ENCODE measurements at places on chromosomes 2 and 18.

- no peak for DNase-seq
Observed at GRCh38 chr2:24055750-24056149, 6.2 kb downstream of the FKBP1B start.

GRCh38 chr2:161995553-161996016 is 78.4 kb downstream of the DPP4 start:
- DNase-seq, result peak; percentile 43

- peak; percentile 53 for DNase-seq
Observed at GRCh38 chr2:10042301-10043161, 819 bp upstream of the KLF11 start.

DNA sequence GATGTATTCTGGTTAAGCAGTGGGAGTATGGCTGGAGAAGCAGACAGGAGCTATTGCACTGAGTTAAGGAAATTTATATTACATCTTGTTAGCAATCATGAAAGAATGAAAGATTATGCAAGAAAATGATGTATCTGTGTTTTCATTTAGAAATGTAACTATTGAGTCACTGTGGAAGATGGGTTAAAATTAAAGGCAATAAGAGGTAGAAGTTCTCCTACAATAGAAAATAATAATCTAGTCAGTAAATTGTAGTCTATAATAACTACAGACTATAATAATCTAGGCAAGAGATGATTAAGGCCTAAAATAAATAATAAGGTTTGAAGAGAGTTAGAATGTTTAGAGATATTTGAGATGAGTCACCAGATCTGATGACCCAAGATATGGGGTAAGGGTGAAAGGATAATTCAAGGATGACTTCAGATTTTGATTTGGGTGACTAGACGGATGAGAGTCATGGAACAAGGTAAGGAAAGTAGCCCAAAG is 371.9 kb upstream of the KCNH7 start:
- DNase-seq, result no peak

DNA sequence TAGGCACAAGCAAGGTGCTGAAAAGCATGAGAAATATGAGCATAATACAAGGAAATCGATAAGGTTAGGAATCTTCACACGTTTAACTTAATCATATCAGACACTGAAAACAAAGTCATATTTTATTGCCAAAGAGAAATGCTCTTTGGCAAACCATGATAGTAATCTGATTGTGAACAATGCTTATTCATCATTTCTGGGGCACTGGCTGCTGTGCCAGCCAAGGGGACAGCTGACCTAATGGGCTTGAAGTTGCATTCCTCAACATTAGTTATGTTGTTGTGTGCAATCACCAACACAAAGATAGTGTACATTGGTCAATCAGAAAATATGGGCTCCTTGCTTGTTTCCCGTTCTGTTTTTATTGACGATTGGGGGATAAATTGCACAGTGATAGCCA is 83.5 kb downstream of the DPP10 start:
- no peak for DNase-seq

- no peak for DNase-seq
Observed at GRCh38 chr18:22167471-22168241, 1.7 kb upstream of the GATA6 start.

GRCh38 chr2:120995656-120996190 is 260.1 kb downstream of the GLI2 start:
- DNase-seq, result no peak

- no peak for DNase-seq
Observed at GRCh38 chr18:398935-399630, 101.4 kb downstream of the COLEC12 start.

GRCh38 chr2:134466141-134466540 is 212.3 kb downstream of the MGAT5 start:
- DNase-seq, result no peak

Data from central memory CD4-positive, alpha-beta T cell (primary cell).